ENCODE measurements at places on chromosomes 2 and 18. TPM values are rescaled to one million over a fixed set of nuclear protein-coding genes. Genes with fewer than 3 reads are reported as not detected.

GRCh38 chr2:68646303-68646702 lies 2.9 kb downstream of the PROKR1 start:
- no peaks in the 10 kb centered on the region for H3K36me3 ChIP-seq
- no peak overlapping the region for H3K4me3 ChIP-seq

LCT gene
- 0.03 TPM for total RNA-seq

SLC4A3 gene
- 0.88 TPM for total RNA-seq

- H3K4me1 ChIP-seq, result peaks cover 7% of the 10 kb centered on the region
- H3K27me3 ChIP-seq, result peaks cover 59% of the 10 kb centered on the region
- H3K36me3 ChIP-seq, result no peaks in the 10 kb centered on the region
- H3K4me3 ChIP-seq, result peak overlapping the region; percentile 66
These were observed 699 bp upstream of the RAPGEF4 start for GRCh38 chr2:172734711-172735581.

CNDP1 gene
- total RNA-seq, result not detected

DNA sequence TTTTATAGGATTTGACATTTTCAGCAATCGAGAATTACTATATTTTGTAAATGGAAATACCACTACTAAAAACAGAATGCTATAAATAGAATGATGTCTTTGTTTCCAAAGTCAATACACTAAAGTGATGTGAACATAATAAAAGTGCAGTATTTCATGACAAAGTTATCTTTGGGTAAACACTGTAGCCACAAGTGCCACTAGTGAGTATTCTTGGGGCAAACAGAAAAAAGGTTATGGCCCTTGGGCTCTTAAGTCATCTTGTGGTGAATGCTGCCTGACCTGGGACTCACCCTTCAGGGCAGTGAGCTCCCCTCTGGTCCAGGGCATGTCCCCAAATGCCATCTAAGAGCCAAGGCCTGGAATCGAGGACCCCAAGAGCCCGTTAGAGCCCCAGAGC lies 99.2 kb upstream of the KYNU start:
- no peaks in the 10 kb centered on the region for H3K4me1 ChIP-seq
- H3K4me3 ChIP-seq, result no peak overlapping the region
- no peaks in the 10 kb centered on the region for H3K27me3 ChIP-seq
- H3K36me3 ChIP-seq, result no peaks in the 10 kb centered on the region
- H3K27ac ChIP-seq, result no peak overlapping the region

LRRC30 gene
- not detected for total RNA-seq

GRCh38 chr2:3670941-3671340 lies 12.9 kb downstream of the ALLC start:
- H3K36me3 ChIP-seq, result no peaks in the 10 kb centered on the region
- H3K4me3 ChIP-seq, result no peak overlapping the region
- H3K4me1 ChIP-seq, result no peaks in the 10 kb centered on the region
- no peaks in the 10 kb centered on the region for H3K27me3 ChIP-seq
- no peak for DNase-seq

GRCh38 chr2:112048887-112049286 lies 6.2 kb upstream of the TMEM87B start:
- H3K4me3 ChIP-seq, result no peak overlapping the region
- peaks cover 5% of the 10 kb centered on the region for H3K27me3 ChIP-seq
- H3K4me1 ChIP-seq, result peaks cover 9% of the 10 kb centered on the region
- H3K27ac ChIP-seq, result no peak overlapping the region
